Upper lobe of left lung (tissue), 6 donors: ENCODE measurements at places on chromosomes 2 and 18.
A peak's percentile ranks its signal among the peaks of the same experiment; 100 is the strongest.

DNA sequence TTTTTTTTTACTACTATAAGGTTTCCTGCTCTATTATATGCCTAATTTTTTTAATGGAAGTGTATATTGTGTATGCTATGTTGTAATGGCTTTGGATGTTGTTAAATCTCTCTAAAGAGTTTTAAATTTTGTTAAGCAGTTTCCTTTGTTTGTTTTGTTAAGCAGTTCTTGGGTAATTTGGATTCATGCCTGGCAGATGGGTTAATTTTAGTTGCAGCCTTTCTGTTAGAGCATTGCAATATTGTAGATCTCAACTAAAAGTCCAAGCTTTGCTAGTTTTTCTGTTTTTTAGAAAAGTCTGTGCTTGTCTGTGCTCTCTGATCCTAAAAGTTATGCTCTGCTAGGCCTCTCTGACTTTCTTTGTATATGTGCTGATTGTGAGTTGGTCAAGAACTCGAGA lies 1229.0 kb upstream of the NRXN1 start:
- DNase-seq, result no peak

- no peak for DNase-seq
Observed at GRCh38 chr2:171124541-171124940, 36.2 kb downstream of the TLK1 start.

DNA sequence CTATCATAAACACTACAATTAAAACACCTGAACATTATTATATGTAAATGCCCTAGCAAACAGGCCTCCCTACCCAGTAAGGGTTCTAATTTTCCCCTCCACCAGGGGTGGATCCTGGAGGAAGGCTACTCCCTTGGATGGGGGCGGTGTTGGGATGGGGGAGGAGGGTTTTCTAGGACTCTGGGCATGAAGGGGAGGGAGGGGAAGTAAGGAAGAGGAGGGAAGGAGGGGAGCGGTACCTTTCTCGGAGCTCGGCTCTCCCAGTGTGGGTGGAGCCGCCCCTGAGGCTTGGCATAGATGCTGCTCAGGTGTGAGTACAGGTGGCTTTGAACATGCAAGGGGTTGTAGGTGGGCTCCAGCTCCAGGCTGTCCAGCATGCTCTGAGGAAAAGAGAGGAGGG lies 5.4 kb downstream of the DOK1 start:
- DNase-seq, result no peak

GRCh38 chr2:240851078-240851991 lies 17.3 kb upstream of the AGXT start:
- DNase-seq, result peak; percentile 81

- peak; percentile 49 for DNase-seq
Observed at GRCh38 chr2:166163775-166164174, 36.0 kb upstream of the SCN1A start.

- no peak for DNase-seq
Observed at GRCh38 chr18:45976974-45977373, 9.8 kb upstream of the EPG5 start.

DNA sequence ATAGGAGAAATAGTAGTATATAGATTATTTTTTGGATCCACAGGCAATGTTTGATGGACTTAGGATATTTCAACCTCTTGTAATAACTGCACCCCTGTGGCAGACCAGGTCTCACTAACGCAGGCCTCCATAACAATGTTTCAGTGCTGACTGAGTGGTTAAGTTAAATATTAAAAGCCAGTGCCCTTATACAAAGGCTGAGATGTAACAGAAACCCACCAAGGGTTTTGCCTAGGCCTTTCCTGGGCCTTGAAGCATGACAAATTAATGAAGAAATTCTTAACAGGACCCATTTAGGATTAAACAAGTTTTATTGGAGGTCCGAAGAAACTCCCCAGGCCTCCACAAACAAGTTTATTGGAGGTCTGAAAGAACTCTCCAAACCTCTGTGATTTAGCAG lies 1.6 kb upstream of the SUCLG1 start:
- DNase-seq, result no peak

GRCh38 chr2:101781326-101781725 lies 83.8 kb downstream of the MAP4K4 start:
- DNase-seq, result peak; percentile 51

GRCh38 chr2:190720691-190721090 lies 71.8 kb downstream of the NAB1 start:
- DNase-seq, result no peak

DNA sequence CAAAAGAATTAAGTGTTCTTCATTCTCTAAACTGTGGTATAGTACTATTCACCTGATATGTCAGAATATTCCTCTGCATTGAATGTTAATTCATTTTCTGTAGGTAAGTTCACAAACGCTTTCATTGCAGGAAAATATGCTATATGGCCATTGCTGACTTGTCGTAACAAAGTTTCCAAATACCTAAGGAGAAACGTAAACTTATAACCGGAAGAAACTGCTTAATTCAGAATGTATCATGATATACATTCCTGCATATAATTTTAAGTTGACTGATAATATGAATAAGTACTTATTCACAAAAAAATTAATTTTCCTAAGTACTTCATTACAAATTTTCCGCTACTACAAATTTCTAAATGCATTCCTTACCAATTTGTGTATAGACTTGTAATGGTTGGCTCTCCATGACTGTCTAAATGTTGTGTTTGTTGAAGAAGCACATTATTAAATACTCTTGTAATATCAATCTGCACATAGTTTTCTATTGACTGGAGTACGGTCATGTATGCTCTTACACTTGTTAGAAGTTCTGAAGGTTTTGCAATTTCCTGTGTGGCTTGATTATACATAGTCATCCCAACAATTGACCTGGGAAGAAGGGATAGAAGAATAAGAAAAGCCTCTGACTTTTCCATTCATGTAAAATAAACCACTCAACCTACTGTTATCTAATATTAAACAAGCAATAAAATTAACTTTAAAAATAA lies 85.4 kb downstream of the NCKAP1 start:
- DNase-seq, result no peak

DNA sequence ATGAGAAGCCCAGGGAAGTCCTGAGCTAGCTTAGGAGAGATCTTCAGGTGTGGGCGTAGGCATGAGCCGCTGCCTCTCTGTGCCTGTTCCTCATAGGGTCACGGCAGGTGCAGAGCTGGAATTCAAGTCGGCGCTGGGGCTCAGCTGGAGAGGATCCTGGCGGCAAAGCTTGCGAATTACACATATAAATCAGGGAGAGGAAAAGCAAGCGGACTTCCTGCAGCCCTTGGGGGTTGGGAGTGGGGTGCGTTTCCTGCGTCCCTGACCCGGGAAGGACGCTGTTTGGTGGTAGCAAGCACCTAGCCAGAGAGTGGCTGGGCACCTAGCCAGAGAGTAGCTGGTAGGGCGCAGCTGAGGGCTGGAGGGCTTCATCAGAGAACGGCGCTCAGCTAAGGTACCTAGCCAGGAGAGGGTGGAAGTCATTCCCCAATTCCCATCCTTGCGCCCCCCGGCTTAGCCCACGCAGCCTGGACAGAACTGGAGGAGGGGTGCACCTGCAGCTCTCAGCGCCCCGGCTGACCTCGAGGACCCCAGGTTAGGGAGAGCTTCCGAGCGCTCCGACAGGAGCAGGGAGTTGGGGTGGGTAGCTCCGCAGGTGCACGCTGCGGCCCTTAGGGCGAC lies 459 bp upstream of the EFR3B start:
- DNase-seq, result peak; percentile 78

DNA sequence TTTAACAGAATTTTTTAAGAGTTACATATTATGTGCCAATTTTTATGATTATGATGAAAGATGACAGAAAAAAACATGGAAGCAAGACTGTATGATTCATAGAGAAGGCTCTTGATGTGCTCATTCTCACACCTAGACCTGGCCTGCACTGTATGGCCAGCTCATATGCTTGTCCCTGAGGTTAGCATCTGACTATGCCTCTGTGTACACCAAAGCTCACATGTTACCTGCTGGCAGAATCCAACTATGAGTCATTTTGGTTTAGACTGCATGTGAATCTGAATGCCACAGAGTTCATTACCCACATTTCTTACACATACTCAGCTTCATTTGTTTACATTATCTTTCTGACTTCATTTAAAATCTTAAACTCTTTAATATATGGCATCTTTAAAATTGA lies 139.0 kb downstream of the DSC3 start:
- DNase-seq, result no peak

DNA sequence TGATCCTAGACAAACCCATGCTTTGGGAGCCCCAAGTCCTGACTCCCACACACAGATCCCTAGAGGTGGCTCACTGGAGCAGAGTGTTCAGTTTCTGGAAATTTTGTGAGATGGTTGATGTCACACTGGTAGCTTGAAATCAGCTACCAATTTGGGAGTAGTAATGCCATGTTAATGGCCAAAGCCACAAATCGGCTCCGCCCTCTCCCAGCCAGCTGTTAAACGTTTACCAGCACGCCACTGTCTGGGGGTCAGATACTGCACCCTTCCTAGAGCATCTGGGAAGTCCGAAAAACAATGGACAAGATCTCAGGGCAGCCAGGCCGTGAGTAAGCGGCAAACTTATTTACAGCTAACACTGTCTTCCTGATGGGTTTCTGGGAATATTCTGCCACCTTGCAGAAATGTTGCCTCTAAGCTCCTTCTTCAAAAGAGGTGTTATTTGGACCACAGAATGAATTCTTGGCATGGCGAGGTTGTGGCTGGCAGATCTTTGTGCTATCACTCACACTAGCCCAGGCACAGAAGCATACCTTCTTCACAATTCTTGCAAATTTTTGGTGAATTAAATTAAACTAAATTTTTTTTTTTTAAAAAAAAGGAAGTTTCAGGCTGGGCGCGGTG lies 60.2 kb upstream of the FZD7 start:
- DNase-seq, result no peak

DNA sequence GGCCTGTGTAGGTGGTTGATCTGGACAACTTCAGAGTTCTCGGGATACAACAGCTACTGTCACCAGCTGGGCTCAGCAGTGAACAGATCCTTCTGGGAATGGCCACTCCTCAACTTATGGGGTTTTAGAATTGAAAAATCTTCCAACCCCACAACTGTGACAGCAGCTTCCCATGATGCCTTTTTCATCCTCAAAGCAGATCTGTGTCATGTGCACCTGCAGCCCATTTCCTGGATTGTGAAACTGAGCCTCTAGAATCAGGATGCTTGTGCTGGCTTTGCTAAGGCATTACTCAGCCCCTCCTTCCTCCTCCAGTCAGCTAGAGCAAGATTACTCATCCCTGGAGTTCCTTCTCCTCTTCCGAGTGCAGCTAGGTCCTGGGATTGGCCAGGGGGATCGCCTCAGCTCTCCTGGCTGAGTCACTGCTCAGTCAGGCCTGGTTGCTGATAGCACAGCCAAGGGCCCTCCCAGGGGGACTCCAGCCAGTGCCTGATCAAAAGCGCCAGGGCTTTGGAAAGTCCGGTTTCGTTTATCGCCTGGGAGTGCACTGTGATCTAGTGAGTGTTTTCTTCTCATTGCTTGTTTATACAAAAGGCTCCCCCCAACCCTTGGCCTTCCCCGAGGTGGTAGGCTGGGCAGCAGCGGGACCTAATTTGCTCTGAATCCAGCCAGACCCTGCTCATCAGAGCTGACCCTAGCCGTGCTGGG lies 2.4 kb upstream of the LPIN1 start:
- DNase-seq, result peak; percentile 98

DNA sequence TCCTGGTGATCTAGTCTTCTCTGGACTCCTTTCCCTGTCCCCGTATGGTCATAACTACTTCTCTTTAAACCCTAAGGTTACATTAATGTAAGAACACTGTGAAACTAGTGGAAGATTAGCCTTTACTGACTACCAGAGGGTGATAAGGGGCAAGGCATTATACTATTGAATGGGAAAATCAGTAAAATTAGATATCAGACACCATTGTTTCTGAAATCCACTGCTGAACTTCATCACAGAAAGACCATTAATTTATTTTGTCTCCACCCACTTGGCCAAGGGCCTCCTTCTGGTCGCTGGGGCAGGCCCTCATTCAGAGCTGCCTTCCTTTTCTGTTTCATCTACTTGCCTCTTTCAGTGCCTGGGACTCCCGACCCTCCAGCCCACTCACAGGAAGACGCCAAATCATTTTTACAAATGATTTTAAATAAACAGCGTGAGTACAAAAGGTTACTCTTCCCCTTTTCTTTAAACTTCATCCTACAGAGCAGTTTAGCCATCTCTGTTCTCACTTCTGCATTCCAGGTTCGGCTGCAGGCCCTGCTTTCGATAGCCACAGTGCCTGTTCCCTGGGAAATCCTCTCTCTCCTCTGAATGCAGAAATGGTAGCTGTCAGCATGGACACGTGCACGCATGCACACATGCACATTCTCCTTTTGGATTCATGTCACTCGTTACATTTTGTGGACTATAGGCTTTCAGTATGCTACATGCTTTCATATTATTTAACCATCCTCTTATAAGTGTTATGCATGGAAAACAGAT lies 70.3 kb upstream of the DOCK10 start:
- peak; percentile 25 for DNase-seq

- no peak for DNase-seq
Observed at GRCh38 chr2:217687771-217688170, 315.0 kb downstream of the TNS1 start.

- no peak for DNase-seq
Observed at GRCh38 chr18:21386523-21387240, 144.7 kb downstream of the GREB1L start.

DNA sequence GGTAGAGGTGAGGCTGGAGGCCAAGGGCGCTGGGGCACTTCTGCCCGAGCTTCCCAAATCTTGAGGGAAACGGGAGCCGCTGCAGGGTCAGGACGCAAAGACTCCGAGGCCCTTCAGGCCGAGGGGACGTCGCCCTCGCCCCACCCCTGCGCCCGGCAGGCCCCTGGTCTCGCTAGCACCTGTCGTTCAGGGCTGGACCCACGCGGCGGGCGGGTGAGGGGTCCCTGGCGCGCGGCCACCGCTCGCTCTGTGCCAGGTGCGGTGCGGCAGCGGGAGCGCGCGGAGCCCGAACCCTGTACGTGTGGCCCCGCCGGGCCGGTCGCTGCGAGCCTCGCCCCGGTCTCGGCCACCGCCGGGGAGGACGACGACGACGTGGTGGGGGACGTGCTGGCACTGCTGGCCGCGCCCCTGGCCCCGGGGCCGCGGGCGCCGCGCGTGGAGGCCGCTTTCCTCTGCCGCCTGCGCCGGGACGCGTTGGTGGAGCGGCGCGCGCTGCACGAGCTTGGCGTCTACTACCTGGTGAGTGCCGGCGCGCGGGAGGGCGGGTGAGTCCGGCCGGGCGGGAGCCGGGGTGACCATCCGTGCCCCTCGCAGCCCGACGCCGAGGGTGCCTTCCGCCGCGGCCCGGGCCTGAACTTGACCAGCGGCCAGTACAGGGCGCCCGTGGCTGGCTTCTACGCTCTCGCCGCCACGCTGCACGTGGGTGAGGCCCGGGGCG lies 4.9 kb downstream of the ERFE start:
- no peak for DNase-seq

DNA sequence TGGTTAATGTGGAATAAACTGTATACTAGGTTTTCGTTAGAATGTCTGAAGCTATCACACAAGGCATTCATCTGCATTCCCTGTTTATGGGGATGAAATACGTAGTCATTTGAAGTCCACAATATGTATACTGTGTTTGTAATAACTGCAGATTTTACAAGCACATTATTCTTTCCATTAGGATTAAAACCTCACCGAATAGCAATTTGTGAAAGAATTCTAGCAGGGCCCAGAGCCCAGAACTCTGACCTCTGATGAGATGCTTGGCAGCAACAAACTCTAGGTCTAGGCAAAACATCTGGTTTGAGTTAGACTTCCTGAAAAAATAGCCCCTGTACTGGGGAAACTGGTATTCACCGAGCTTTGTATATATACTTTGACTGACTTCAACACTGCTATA lies 158.2 kb downstream of the SRBD1 start:
- no peak for DNase-seq
